ENCODE measurements at places on chromosomes 5 and 9.

GRCh38 chr5:148972396-148972795, 90.5 kb downstream of the SH3TC2 start:
- no peak for DNase-seq

DNA sequence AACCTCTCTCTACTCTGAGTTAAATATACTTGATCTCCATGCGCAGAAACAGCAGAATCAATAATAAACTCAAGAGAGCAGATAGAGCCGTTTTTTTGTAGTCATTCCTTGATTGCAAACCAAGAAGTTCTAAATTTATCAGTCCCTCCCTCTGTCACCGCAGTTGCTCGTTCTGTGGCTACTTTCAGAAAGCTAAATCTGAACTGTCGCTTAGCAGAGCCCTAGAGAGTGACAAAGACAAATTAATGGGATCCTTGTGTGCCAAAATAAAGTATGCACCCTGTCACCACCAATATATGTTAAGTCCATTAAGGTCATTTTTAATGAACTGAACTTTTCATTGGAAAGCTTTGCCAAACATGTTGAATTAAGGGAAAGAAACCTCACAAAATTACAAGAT, 218.3 kb downstream of the ADAMTSL1 start:
- DNase-seq: no peak

DNA sequence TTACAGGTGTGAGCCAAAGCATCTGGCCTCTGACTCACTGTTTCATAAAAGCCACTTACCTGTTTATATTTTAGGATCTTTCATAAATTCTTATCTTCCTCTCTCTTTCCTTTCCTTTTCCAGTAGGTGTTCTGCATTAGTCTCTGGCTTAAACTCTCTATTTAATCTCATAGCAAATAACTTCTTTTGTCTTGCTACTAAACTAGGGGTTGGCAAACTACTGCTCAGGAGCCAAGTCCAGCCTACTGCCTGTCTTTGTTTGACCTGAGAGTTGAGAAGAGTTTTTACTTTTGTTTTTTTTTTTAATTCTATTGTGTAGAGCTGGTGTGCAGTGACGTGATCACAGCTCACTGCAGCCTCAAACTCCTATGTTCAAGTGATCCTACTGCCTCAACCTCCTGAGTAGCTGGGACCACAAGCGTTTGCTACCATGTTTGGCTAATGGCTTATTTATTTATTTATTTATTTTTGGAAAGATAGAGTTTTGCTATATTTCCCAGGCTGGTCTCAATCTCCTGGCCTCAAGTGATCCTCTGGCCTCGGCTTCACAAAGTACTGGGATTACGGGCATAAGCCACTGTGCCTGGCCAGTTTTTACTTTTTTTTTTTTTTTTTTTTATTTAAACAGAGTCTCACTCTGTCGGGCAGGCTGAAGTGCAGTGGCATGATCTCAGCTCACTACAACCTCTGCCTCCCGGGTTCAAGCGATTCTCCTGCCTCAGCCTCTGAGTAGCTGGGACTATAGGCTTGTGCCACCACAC, 5.4 kb upstream of the NDFIP1 start:
- no peak for DNase-seq

GRCh38 chr9:120893611-120894307, 16.8 kb upstream of the PHF19 start:
- no peak for DNase-seq

GRCh38 chr9:135592331-135592590, 30.7 kb downstream of the PAEP start:
- DNase-seq: no peak

GRCh38 chr5:7706256-7706655, 144.7 kb downstream of the CFAP90 start:
- DNase-seq: no peak

Measured in GM19239 (cell line).